ENCODE measurements at places on chromosomes 3 and 15.

DNA sequence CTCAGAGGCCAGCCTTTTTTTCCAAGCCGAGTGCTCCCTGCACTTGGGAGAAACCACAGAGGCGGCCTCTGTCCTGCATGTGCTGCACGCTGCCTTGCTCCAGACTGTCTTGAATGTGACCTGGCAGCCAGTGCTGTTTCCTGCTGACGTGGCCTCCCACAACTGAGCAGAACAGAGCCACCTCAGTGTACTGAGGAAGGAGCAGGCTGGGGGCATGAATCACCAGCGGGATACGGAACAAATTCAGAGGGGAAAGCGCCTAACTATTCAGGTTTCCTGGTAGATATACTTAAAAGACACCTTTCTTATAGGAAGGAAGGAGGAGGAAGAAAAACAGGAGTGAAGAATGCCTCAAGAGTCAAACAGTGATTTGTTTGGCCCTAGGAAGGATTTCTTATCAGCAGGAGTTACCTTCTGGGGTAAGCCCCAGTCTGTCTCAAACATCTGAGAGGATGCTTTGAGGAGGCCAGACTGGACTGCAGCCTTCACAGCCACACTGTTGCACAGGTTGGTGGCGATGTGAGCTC, 114.0 kb downstream of the FNDC3B start:
- DNase-seq = peak; percentile 98

DNA sequence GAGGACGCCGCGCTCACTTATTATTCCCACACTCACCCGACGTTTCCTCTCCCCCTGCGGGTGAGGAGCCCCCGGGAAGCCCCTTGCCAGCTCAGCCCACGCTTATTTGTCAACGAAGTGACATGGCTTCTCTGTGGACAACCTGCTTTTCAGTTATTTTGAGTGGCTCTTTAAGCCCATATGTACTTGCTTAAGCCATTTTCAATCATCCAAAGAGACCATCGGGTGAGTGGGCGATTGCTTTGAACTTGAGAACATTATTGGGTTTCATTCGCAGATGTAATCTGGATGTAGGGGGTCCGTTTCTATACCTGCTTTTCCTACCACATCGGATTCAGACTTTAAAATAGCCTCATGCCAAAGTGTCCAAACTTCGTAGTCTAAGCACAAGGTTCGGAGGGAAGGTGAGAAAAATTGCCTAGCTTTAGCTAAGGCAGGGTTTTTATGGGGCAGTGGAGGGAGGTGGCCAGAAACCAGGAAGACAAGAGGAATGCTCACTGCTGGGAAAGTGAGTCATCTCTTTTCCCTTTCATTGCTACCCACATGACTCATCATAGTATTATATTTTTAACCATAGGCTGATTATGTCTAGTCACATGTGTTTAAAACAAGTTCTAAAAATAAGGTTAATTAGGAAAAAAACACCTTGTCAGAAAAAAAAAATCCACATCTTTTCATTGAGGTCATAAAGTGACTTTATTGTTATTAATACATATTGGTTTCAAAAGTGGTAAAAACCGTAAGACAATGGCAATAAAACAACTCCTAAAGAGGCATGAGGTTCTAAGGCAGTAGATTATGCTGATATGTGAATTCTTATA, 773.1 kb upstream of the NR2F2 start:
- DNase-seq = peak; percentile 89

DNA sequence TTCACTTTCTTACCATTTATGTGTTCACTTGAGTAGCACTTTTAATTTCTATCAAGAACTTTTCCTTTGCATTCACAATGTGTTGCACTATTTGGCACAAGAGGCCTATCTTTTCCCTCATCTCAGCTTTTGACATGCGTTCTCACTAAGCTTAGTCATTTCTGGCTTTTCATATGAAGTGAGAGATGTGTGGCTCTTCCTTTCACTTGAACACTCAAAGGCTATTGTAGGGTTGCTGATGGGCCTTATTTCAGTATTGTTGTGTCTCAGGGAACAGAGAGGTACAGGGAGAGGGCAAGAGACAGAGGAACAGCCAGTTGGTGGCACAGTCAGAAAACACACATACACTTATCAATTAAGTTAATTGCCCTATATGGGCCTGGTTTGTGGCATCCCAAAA, 127.4 kb upstream of the MLF1 start:
- DNase-seq = no peak

GRCh38 chr15:41957021-41957897, 15.1 kb downstream of the EHD4 start:
- no peak for DNase-seq

DNA sequence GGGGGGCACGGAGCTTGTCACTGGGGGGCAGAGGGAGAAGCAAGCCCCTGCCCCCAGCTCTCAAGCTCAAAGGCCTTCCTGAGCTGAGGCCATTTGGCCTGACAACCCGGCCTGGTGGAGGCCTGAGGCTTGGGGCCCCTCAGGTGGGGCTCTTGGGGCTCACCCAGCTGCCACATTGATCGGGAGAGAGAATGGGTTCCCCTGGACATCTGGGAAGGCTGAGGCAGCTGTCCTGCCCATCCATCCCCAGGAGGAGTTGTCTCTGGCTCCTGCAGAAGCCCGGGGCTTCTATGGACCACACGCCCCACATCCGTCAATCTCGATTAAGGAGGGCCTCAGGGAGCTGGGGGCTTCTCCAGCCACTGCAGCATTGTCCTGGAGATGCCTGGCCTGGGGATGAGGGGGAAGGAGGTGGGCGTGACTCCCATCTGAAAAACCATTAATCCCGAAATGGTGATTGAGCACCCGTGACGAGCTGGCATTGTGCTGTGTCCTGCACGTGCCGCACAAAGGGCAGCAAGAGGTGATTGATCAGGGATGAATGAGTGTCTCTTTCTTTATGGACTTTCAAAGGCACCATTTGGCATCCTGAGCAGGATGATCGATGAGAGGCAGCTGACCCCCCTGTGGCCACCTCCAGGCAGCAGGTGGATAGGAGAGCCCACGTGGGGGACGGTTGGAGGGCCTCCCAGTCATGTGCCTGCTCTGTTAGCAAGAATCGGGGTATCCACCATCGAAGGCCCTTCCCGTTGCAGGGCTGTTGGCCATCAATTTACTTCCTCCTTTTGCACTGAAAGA, 17.2 kb upstream of the CRABP1 start:
- DNase-seq = no peak

DNA sequence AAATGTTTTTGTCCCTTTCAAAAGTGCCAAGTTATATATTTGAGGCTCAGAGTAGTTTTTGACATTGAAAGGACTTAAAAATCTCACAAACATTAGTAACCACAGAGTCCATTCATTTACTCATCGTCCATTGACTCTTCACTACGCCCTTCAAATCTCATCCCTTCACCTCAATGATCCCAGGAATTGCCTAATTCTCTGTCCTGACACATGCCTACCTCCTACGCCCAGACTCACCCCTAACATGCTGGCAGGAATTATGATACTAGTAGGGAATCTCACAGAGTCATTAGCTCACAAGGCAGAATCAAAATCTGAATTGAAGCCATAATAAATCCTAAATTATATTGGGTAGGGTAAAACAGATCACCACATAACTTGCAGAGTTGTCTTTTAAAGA, 410.1 kb downstream of the RAP2B start:
- no peak for DNase-seq

DNA sequence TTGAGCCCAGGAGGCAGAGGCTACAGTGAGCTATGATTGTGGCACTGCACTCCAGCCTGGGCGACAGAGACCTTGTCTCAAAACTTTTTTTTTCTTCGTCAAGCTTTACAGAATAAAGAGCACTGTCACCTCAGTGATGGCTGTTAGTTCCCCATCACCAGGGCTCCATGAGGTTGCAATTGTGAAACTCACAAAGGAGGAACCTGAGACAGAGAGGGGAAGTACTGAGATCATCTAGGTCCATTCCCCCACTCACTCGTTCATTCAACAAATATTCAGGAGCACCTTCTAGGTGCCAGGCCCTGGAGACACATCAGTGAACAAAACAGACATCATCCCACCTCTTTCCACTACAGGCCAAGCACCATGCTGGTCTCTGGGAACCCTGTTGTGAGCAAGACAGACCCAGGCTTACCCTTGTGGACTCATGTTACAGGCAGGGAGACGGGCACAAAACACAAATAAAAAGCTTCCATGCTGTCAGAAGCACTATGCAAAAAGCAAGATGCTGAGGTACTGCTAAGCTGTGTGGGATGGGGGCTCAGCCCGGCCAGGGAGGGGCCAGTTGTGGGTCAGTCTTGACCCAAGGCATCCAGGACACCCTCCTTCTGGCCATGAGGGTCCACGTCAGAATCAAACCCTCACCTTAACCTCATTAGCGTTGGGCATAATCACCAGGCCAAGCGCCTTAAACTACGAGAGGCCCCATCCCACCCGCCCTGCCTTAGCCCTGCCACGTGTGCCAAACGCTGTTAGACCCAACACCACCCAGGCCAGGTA, 2.1 kb upstream of the RHO start:
- no peak for DNase-seq

DNA sequence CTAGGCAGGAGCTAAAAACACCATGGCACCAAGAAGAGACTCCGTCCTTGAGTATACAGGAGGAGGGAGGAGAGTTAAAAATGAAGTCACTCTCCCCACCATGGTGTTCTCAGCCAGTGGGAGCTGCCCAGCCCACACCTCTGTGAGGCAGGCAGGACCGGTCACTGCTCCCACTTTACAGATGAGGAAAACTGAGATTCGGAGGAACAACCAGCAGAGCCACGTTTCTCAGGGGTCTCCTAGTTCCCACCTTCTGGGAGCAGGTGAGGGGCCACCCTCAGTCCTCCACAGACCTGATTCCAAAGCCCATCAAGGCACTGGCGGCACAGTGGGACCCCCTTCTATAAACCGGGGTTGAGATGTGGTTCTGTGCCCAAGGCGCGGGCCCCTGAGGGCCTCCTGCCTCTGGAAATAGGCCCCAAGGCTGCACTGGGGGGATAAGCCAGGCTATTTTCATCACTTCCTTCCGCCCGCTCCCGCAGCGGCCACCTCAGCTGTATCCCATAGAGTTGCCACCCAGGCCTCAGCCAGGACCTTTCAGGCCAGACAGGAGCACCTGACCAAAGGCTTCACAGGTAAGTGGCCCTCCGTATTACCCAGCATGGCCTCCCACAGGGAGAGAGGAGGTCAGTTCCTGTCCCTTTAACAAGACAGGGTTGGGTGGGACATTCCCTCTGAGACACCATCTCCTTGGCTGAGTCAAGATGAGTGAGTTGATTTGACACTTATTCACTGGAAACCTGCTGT, at the start of gene GP9:
Gene GP9 (plus strand): TSS at position 504 of the 747 bp plus-strand sequence. CDS start 961 bp downstream, outside the sequence.
- DNase-seq = no peak

- peak; percentile 56 for DNase-seq
Measured at GRCh38 chr3:195110647-195111318, 160.2 kb downstream of the XXYLT1 start.

DNA sequence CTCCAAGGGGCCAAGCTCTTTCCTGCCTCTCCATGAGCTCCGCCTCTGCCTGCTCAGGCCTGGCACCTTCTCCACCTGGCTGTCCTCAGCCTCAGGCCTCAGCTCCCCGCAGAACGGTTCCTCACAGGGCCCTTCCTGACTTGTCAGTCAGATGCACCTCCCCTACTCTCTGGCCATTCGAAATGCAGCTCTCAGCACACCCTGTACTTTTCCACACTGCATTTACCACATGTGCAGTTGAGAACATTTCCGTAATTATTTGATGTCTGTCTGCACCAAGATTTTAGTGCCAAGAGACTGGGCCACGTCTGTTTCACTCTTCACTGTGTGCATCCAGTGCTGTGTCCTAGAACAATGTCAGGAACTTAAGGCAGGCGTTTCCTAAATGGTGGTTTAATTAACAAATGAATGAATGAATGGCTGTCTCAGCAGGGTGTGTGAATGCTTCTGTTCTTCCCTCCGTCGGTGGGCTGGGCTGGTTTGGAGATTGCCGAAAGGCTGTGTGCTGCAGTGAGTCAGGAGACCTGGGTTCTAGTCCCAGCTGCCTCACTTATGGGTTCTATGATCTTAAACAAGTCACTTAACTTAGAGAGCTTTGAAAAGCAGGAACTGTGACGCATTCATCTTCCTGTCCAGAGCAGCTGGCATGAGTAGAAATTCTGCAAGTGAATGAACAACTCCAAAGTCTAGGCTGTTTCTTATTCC, 5.4 kb downstream of the MUC4 start:
- DNase-seq = no peak

GRCh38 chr3:58625196-58625824, 41.3 kb downstream of the FAM3D start:
- DNase-seq = no peak

DNA sequence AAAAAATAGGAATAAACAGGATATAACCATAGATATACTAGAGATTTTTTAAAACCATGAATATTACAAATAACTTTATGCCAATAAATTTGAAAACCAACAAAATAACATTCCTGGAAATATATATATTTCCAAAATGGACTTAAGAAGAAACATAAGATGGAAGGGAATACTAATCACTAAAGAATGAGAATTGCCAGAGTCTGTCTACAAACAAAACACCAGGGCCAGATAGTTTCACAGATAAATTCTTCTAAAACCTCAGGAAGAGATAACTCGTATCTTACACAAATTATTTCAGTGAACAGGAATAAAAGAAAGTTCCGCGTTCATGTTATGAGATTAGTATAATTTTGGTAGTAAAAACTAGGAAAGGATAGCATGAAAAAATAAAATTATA, 107.3 kb downstream of the HERC1 start:
- DNase-seq = peak; percentile 4

All from AG10803 (cell line).